ENCODE measurements at places on chromosomes 16 and 17.

GRCh38 chr17:71071041-71071440, 901.7 kb downstream of the KCNJ2 start:
- no peak for DNase-seq

GRCh38 chr17:57674894-57675293, 70.2 kb downstream of the CCDC182 start:
- DNase-seq = no peak

DNA sequence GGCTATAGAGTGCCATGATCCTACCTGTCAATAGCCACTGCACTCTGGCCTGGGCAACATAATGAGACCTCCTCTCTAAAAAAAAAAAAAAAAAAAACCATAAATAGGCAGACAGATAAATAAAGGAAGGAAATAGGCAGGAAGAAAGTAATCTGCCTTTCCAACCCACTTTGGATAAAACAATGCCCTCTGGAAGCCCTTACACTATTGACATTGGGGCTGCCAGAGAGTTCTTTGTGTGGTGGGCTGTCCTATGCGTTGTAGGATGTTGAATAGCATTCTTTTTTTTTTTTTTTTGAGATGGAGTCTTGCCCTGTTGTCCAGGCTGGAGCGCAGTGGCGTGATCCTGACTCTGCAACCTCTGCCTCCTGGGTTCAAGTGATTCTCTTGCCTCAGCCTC, 7.2 kb upstream of the RFWD3 start:
- DNase-seq = no peak

DNA sequence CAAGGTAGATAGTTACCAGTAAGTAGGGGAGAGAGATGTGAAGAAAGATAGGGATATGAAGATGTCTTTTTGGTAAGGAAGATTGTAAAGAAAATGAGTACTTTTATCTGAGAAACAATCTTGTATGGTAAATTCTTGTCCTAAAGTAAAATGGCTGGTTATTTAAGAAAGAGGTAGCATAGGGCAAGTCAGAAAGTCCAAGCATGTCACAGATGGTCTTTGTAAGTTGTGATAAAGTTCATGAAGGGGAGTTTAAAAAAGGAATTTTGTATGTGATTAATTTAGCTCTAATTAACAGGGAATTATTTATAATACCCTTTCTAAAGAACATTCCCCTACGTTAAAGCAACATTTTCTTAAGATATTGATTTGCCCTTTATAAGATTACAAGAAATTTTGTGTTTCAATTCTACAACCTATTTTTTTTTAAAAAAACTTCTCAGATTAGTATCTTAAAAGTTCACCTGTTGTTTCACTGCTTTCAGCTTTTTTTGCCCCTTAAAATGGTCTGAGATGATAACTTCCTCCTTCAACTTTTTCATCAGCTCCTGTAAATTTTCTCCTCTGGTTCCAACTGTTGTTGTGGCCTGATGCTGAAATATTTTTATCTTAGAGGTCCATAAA, 16.2 kb upstream of the CPHXL start:
- no peak for DNase-seq

- no peak for DNase-seq
Measured at GRCh38 chr17:68819465-68819864, 135.7 kb downstream of the ABCA8 start.

- DNase-seq = no peak
Measured at GRCh38 chr17:82592767-82593589, 55.3 kb downstream of the WDR45B start.

DNA sequence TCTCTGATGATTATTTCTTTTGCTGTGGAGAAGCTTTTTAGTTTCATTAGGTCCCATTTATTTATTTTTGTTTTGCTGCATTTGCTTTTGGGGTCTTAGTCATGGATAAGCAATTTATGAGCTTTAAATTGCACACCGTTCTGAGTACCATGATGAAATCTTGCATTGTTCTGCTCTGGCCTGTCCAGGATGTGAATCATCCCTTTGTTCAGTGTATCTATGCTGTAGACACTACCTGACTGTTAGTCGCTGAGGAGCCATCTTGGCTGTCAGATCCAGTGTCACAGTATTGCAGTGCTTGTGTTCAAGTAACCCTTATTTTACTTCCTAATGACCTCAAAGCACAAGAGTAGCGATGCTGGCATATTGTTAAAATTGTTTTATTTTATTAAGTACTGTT, 218.0 kb upstream of the CNTNAP4 start:
- DNase-seq = no peak

GRCh38 chr16:54928411-54929089, 2.1 kb upstream of the IRX5 start:
- DNase-seq = no peak

DNA sequence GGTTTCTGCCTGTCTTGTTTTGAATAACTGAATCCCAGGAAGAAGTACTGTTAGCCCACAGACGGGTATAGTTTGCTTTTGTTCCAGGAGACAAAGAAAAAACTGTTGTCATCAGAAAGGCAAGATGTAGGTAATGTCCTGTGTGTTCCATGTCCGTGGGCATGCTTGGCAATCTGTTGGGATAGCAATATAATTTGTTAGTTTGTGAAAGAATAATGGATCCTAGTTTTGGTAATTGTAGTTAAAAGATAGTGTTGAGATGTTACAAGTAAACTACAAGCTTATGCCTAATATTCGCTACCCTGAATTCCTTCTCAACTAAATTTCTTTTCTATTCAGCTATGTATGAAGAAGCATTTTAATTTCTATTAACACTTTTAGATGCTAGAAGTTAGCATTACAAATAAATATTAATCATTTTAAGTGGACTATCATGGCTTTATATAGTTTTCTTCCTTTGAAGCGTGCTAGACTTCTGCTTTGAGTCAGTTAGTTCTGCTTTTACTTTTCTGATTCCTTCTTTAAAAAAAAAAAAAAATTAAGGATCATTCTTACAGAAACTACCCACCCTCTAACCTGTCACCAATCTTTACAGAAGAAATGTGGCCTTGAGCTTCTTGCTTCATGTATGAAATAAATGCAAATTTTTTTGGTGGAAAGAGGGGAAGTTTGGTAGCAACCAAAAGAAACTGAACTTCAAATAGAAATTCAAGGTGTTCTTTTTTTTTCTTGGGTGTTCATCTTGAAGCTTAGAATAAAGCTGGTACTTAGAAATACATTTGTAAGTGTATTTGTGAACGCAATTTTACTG, 2.4 kb downstream of the EVI2A start:
- no peak for DNase-seq

- no peak for DNase-seq
Measured at GRCh38 chr16:27332105-27332504, 18.3 kb downstream of the IL4R start.

- no peak for DNase-seq
Measured at GRCh38 chr17:74031316-74032090, 172.0 kb upstream of the RPL38 start.

GRCh38 chr17:37214416-37214815, 161.4 kb upstream of the C17orf78 start:
- no peak for DNase-seq

DNA sequence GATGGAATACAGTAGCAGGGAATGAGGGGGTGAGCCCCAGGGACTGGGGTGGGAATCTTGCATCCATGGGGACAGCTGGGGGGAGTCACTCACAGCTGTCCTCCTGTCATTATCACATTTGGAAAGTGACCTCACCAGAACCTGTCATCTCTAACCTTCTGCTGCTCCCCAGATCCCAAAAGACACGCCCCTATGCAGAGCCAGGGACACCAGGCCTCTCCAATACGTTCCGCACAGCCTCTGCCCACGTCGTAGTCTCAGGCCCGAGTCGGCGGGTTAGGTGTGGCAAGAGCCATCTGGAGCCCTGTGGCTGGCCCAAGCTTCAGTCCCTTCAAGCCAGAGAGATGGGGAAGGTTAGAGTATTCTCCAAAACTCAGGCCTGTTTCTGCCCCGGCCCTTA, 214.3 kb downstream of the ENGASE start:
- no peak for DNase-seq

GRCh38 chr16:89880477-89881367, 7.3 kb downstream of the TCF25 start:
- no peak for DNase-seq
